ENCODE measurements at places on chromosomes 11 and 22. TPM values are rescaled to one million over a fixed set of nuclear protein-coding genes. Genes with fewer than 3 reads are reported as not detected.
A peak's percentile ranks its signal among the peaks of the same experiment; 100 is the strongest.

- no peak overlapping the region for H3K27ac ChIP-seq
- H3K36me3 ChIP-seq: peaks cover 42% of the 10 kb centered on the region
- H3K4me1 ChIP-seq: peaks cover 6% of the 10 kb centered on the region
- no peak overlapping the region for H3K4me3 ChIP-seq
Observed at GRCh38 chr11:66263785-66264184, 4.7 kb upstream of the RAB1B start.

DNA sequence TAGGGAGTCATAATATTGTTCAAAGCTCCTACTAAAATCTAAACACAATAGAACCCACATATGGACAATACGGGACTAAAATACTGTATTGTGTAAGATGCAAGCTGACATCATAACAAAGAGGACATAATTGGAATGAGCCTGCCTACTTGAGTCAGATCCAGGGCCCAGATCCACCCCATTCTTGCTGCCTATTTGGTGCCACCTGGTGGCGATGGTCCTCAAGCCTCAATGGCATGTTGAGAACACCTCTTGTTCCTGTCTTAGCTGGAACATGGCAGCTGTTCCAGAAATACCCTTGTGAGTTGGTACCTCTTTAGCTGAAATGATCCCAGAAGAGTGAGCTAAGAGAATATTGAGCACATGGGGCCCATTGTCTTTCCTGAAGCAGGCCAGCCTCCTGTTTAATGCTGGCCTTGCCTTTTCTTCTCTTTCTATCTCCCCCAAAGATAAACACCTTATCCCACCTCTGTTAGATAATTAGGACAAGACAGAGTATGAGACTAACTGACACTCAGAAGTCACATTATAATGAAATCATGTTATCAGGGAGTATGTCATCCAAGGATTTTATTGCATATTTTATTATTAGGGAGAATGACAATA lies 680.9 kb upstream of the ANO5 start:
- H3K27me3 ChIP-seq: no peaks in the 10 kb centered on the region
- DNase-seq: no peak
- H3K36me3 ChIP-seq: no peaks in the 10 kb centered on the region
- H3K4me1 ChIP-seq: no peaks in the 10 kb centered on the region
- H3K4me3 ChIP-seq: no peak overlapping the region

DNA sequence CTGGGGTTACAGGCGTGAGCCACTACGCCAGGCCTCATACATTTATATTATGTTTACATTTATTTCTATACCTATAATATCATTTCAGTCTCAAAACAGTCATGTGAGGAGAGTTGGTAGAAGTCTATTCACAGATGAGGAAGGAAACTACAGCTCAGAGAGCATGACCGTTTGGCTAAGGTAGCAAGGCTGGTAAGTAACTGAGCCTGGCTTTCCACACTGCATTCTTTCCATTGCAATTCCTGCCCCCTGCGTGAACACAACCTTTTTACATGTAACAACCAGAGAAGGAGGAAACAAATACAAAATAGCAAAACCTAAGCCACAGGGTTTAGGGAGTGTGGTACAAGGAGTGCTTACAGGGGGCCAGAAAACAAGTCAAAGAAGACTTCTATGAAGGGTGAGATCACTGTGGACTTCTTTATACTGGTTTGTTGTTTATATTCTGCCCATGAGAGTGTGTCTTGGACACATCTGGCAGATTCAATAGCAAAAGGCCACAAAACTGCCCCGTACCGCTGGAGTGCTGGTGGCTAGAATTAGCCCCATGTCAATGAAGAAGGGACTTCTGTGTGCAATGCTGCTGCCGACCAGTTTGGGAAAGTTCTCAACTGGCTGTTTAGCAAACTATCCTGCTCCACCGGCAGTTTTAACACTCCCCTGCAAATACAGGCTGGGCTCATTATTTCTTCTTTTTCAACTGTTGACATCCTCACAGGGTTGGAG lies 19.0 kb downstream of the MICAL3 start:
- H3K27me3 ChIP-seq: no peaks in the 10 kb centered on the region
- no peaks in the 10 kb centered on the region for H3K36me3 ChIP-seq
- DNase-seq: peak; percentile 27

DNA sequence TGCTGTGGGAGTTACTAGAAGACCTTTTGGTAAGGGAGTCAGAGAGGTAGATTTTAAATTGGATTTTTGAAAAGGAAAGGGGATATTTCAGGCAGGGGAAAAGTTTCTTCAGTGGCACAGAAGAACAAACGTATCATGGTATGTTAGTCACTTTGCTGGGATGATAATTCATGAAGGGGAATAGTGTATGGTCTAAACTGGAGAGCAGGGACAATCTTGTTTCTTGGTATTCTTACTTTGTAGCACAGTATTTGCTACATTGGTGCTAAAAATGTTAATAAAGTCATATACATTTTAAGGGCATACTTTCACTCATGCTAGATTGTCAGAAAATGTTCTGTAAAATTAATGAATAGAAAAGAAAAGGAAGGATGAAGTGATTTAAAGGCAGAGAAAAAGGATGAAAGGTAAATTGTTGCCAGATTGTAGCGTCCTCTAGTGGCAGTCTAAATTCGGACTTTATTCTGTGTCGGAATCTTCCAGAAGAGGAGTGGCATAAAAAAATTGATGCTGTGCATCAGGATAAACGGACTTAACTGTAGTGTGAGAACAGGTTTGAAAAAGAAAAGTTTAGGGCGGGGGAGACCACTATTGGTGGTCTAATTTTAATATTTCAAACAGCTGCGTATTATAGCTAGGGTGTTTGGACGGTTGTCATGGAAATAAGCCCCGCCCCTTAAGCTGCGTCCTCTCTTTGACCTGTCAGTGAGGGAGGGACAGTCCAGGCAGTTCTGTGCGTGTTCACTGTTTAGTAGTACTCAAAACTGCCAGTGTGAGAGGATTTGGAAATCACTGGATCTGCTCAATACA lies at the start of gene BCO2:
Gene BCO2 (plus strand): TSS at position 724 of the 810 bp plus-strand sequence. CDS start 90 bp downstream, outside the sequence.
- DNase-seq: peak; percentile 82
- peak within 1 kb of the TSS; percentile 69 for H3K27ac ChIP-seq
- H3K4me1 ChIP-seq: peaks cover 16% of the 10 kb centered on the region

DNA sequence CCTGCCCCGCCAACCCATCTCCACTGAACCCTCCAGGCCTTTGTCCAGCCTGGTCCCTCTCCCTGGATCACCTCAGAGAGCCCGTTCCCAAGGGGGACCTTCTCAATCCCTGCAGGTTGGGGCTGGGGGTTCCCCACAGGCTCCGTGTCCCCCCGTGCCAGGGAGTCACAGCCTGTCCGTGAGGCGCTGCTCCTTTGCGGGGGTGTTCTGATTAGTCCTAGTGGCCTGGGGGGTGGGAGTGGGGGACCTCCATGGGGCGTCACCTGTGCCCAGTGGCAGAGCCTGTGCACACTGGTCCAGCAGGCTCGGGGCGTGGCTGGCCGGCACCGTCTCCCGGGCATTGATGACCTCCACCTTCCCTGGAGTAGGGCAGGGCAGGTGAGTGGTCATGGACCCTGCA lies 11.6 kb downstream of the GGT5 start:
- no peak overlapping the region for H3K27ac ChIP-seq
- no peak overlapping the region for H3K4me3 ChIP-seq
- H3K27me3 ChIP-seq: no peaks in the 10 kb centered on the region
- no peak for DNase-seq
- H3K36me3 ChIP-seq: no peaks in the 10 kb centered on the region

GRCh38 chr11:65536412-65537295 lies 11.8 kb downstream of the SCYL1 start:
- peaks cover 6% of the 10 kb centered on the region for H3K4me1 ChIP-seq
- H3K27ac ChIP-seq: no peak overlapping the region
- no peak overlapping the region for H3K4me3 ChIP-seq
- DNase-seq: no peak
- no peaks in the 10 kb centered on the region for H3K27me3 ChIP-seq

GRCh38 chr22:39362932-39363331 lies 13.1 kb downstream of the SYNGR1 start:
- H3K4me1 ChIP-seq: no peaks in the 10 kb centered on the region
- H3K27ac ChIP-seq: no peak overlapping the region
- no peak overlapping the region for H3K4me3 ChIP-seq
- no peaks in the 10 kb centered on the region for H3K36me3 ChIP-seq

- H3K36me3 ChIP-seq: no peaks in the 10 kb centered on the region
- H3K4me3 ChIP-seq: no peak overlapping the region
Observed at GRCh38 chr11:16790486-16791190, 52.2 kb downstream of the C11orf58 start.

- no peak overlapping the region for H3K4me3 ChIP-seq
- no peak overlapping the region for H3K27ac ChIP-seq
- H3K4me1 ChIP-seq: no peaks in the 10 kb centered on the region
- no peaks in the 10 kb centered on the region for H3K36me3 ChIP-seq
Observed at GRCh38 chr11:94653561-94653960, 86.4 kb downstream of the PIWIL4 start.

GRCh38 chr11:95341221-95341620 lies 110.2 kb upstream of the SESN3 start:
- no peak overlapping the region for H3K4me3 ChIP-seq
- H3K27ac ChIP-seq: no peak overlapping the region
- no peaks in the 10 kb centered on the region for H3K4me1 ChIP-seq
- no peaks in the 10 kb centered on the region for H3K27me3 ChIP-seq

DNA sequence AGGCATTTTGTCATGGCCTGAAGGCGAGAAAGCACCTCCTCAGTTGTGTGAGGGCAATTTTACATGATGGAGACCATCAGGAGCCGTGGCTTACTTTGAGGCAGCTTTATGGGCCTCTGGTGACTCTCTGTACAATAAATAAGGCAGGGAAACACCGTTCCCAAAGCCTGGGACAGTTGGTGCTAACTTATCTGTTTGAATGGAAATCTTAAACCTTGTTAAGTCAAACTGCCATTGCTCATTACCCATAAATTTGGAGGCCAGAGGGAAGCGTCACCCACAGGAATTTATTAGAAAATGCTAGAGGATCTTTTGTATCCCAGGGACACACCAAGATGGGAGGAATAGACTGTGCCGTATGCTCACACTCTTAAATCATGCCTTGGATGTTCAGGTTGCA lies 1156.9 kb downstream of the BRD1 start:
- H3K27ac ChIP-seq: no peak overlapping the region
- H3K36me3 ChIP-seq: no peaks in the 10 kb centered on the region
- H3K4me1 ChIP-seq: no peaks in the 10 kb centered on the region
- no peaks in the 10 kb centered on the region for H3K27me3 ChIP-seq
- no peak for DNase-seq
- H3K4me3 ChIP-seq: no peak overlapping the region

The TSPAN32 gene
- total RNA-seq: not detected

The OR51B5 gene
- total RNA-seq: not detected

The CHRM1 gene
- not detected for total RNA-seq

The KCNK7 gene
- 1.3 TPM for total RNA-seq
